ENCODE measurements at places on chromosomes 5 and 9. TPM values are rescaled to one million over a fixed set of nuclear protein-coding genes. Genes with fewer than 3 reads are reported as not detected.

The CMYA5 gene
- total RNA-seq, result 1,199 TPM

The CRHBP gene
- total RNA-seq, result 0.37 TPM

The SLCO6A1 gene
- total RNA-seq, result not detected

The RAD23B gene
- 58.3 TPM for total RNA-seq

DNA sequence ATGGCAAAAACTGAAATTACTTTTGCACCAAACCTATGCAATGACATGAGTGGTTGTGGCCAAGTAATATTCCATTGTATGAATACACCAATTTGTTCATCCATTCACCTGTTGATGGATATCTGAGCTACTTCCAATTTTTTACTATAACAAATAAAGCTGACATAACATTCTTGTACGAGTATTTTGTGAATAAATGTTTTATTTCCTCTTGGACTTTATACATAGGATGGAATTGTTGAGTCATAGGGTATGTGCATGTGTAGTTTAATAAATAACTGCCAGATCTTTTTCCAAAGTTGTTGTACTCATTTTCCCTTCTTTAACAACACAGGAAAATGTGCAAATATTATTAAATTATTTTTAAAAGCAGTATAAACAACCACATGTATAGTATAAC lies 146.1 kb upstream of the ZNF462 start:
- DNase-seq, result no peak
- H3K27me3 ChIP-seq, result no peaks in the 10 kb centered on the region
- H3K4me1 ChIP-seq, result peaks cover 16% of the 10 kb centered on the region
- H3K4me3 ChIP-seq, result no peak overlapping the region
- no peaks in the 10 kb centered on the region for H3K36me3 ChIP-seq

DNA sequence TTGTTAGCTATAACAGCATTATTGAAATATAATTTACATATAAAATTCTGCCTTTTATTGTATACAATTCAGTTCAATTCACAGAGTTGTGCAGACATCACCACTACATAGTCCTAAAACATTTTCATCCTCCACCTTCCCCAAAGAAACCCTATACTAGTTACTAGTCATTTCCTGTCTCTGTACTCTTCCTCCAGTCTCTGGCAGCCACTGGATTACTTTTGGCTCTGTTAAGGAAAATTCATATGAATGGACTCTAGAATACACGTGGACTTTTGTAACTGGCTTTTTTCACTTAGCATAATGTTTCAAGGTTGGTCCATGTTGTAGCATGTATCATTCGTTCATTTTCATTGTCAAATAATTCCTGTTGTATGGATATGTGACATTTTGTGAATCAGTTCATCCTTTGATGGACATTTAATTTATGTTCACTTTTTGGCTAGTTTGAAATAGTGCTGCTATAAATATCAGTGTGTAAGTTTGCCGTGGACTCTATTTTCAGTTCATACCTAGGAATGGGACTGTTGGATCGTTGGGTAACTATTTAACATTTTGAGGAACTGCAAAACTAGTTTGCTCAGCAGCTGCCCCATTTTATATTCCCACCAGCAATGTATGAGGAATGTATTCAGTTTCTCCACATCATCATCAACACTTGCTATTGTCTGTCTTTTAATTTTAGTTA lies 9.7 kb downstream of the ICE1 start:
- H3K4me3 ChIP-seq, result no peak overlapping the region
- H3K27me3 ChIP-seq, result no peaks in the 10 kb centered on the region
- DNase-seq, result no peak
- H3K36me3 ChIP-seq, result no peaks in the 10 kb centered on the region
- H3K4me1 ChIP-seq, result no peaks in the 10 kb centered on the region

GRCh38 chr9:133238851-133239532 lies 29.9 kb upstream of the OBP2B start:
- no peaks in the 10 kb centered on the region for H3K36me3 ChIP-seq
- no peaks in the 10 kb centered on the region for H3K4me1 ChIP-seq
- H3K27me3 ChIP-seq, result no peaks in the 10 kb centered on the region
- no peak for DNase-seq

DNA sequence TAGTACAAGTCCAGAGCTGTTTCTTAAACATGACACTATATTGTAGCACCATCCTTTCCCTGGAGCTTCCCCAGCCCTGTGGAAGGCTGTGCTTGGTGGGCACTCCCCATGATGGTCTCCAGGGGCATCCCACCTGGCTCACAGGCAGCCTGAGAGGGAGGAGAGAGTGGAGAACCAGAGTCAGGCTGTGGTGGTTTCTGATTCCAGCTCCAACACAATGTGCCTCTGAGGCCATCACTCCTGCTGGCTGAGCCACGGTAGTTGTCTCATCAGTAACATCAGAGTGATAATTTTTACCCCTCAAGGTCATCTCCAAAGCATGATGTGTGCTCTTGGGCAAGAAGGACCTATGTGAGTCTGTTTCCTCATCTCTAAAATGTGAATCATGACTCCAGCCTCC lies 398.0 kb downstream of the CDK5RAP2 start:
- no peak overlapping the region for H3K27ac ChIP-seq
- H3K27me3 ChIP-seq, result no peaks in the 10 kb centered on the region
- no peaks in the 10 kb centered on the region for H3K36me3 ChIP-seq
- no peak overlapping the region for H3K4me3 ChIP-seq
- DNase-seq, result no peak
- H3K4me1 ChIP-seq, result no peaks in the 10 kb centered on the region

GRCh38 chr9:4309806-4310205 lies 9.9 kb upstream of the GLIS3 start:
- no peak overlapping the region for H3K27ac ChIP-seq
- H3K36me3 ChIP-seq, result no peaks in the 10 kb centered on the region
- no peak for DNase-seq
- no peaks in the 10 kb centered on the region for H3K4me1 ChIP-seq
- no peak overlapping the region for H3K4me3 ChIP-seq

DNA sequence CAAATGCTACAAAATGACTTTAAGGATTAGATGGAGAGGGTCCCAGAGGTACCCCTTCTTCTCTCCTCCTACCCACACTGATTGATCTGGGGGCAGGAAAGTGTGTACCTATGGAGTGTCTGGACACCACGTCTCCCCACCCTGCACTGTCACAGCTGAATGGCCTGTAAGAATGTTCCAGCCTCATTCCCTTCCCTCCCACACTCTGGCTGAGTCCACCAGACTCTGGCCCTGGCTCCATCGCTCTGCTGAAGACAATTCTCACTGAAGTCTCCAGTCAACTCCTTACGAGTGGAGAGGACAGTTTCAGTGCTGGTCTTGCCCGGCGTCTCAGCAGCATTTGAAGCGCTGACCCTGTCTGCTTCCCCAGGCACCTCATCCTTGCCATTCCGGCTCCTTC lies 105.8 kb downstream of the TTLL11 start:
- no peak for DNase-seq
- peaks cover 24% of the 10 kb centered on the region for H3K4me1 ChIP-seq
- no peaks in the 10 kb centered on the region for H3K36me3 ChIP-seq
- H3K27ac ChIP-seq, result no peak overlapping the region
- no peak overlapping the region for H3K4me3 ChIP-seq
- no peaks in the 10 kb centered on the region for H3K27me3 ChIP-seq

DNA sequence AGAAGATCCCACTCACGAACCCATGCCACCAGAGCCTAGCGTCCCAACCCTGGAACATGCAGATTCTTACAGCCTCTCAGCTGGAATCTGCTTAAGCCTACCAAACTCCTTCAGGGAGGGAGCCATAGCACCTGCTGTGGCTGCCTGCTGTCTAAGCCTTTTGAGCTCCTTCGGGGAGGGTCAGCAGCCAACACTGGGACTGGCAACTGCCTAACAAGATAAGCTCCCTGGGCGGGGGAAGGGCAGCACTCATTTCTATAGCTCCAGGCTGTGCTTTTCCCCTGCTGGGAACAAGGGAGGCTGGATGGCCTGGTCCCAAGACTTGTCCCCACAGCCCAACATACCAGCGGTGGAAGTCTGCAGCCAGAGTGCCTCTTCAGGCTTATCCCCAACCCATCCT lies 199.1 kb upstream of the OR13F1 start:
- no peak for DNase-seq
- H3K27me3 ChIP-seq, result no peaks in the 10 kb centered on the region
- no peaks in the 10 kb centered on the region for H3K36me3 ChIP-seq
- H3K27ac ChIP-seq, result no peak overlapping the region

DNA sequence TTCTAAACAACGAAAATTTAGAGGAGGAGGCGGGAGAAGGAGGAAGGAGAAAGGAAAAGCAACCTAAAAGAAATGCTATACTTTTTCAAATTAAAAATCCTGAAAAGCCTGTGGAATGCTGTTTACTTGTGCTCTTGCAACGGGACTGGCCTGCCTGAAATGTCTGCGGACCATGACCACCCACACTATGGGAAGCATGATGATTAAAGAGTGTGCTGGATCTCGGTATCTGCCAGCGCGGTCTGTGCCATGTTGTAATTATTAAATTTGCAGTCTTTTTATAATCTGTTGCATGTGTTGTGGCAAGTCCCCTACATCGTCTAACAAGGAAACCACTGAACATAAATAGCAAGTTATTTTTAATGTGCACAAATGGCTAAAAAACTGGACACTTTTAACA lies 111.4 kb downstream of the FANCC start:
- no peak for DNase-seq
- no peaks in the 10 kb centered on the region for H3K27me3 ChIP-seq
- H3K27ac ChIP-seq, result no peak overlapping the region
- no peaks in the 10 kb centered on the region for H3K36me3 ChIP-seq
- H3K4me1 ChIP-seq, result no peaks in the 10 kb centered on the region

DNA sequence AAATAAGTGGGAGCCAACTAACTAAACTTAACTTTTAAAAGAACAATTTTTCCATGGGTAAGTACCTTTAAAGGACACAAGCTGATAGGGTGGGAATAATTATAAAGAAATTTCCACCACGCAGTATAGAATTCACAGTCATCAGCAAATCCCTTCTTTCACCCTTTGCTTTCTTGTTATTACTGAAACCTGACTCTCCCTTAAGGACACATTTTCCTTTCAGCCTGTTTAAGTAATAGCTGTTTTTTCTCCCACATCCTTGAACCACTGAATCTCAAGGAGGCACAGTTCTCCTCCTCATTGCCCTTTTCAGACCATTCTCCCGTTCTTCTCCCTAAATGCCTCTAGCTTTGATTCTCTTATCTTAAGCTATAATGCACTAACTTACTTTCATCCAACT lies 6.3 kb downstream of the C5orf15 start:
- DNase-seq, result no peak
- no peak overlapping the region for H3K4me3 ChIP-seq

DNA sequence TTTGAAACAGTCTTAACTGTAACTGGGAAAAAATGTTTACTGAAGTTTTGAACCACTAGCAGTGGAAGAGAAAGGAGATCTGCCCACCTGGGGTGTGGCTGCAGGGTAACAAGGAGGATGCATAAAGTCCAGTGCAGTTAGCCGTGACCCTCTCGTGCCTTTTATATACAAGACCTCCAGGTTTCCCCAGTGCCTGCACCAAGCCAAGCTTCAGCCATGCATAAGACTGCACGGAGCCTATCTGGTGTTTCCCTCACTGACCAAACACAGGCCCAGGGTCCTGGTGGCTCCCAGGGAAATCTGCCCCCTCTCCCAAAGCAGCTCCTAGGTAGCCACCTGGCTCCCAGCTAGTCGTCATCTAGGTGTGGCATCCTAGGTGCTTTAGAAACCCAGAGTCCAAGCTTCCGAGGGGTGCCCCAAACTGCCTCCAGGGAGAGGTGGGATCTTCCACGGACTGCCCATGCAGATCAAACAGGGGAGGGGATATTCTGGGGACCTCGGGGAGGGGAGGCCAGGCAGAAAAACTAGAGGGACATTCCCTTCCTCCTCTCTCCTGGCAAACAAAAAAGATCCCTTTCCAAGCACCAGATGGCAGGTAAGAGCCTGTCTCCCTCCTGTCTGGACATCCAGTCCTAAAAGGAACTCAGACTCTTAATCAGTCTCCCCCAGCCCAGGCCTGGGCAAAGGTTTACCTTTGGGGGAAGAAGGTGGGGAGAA lies 2.7 kb downstream of the SHB start:
- H3K27ac ChIP-seq, result peak overlapping the region; percentile 99
- no peak for DNase-seq
- no peaks in the 10 kb centered on the region for H3K27me3 ChIP-seq
- H3K36me3 ChIP-seq, result no peaks in the 10 kb centered on the region

- no peak overlapping the region for H3K27ac ChIP-seq
- no peak overlapping the region for H3K4me3 ChIP-seq
- no peaks in the 10 kb centered on the region for H3K36me3 ChIP-seq
- H3K4me1 ChIP-seq, result no peaks in the 10 kb centered on the region
- no peaks in the 10 kb centered on the region for H3K27me3 ChIP-seq
Measured at GRCh38 chr5:2207416-2208238, 324.9 kb upstream of the IRX4 start.

DNA sequence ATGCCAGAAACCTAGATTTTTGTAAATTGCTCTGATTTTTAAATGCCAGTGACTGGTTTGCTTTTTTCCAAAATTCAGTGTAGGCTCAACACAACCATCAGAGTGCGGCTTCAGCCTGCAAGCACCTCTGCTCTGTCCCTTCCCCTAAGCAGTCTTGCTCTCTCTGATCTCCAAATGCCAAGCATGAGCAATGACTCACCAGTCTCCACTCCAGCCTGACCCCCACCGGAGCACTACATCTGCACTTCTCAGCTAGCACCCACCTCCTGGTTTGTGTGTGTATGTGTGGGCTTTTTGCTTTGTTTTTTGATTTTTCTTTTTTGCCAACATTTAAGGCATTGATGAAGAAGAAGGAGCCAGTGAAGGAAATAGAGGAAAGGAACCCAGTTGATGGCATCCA lies 61.4 kb upstream of the ADRA1B start:
- H3K36me3 ChIP-seq, result no peaks in the 10 kb centered on the region
- no peak for DNase-seq
- no peaks in the 10 kb centered on the region for H3K27me3 ChIP-seq

- no peak overlapping the region for H3K27ac ChIP-seq
- H3K4me1 ChIP-seq, result peaks cover 3% of the 10 kb centered on the region
- H3K27me3 ChIP-seq, result no peaks in the 10 kb centered on the region
- H3K4me3 ChIP-seq, result no peak overlapping the region
- DNase-seq, result no peak
- H3K36me3 ChIP-seq, result no peaks in the 10 kb centered on the region
Measured at GRCh38 chr5:79172269-79172668, 60.7 kb downstream of the BHMT start.

DNA sequence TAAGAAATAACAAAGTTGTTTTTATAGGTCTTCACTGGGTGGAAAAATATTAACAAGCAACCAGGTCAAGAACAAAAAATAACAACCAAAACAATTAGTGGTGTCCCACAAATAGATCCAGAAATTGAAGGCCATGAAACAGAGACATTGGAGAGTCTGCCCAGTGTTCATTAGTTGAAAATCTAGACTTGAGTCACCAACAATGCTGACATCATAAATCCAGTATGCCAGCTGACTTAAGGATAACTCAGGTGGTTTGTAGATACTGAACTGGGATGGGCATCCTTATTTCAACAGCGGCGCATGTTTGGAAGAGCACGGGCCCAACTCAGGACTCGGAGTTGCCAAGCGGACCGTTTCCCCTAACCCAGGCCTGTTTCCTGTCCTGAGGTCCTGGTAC lies 80.7 kb upstream of the TNFAIP8 start:
- no peaks in the 10 kb centered on the region for H3K36me3 ChIP-seq
- no peaks in the 10 kb centered on the region for H3K4me1 ChIP-seq
- H3K27me3 ChIP-seq, result no peaks in the 10 kb centered on the region
- no peak overlapping the region for H3K4me3 ChIP-seq

- H3K4me1 ChIP-seq, result no peaks in the 10 kb centered on the region
- no peaks in the 10 kb centered on the region for H3K36me3 ChIP-seq
- H3K27ac ChIP-seq, result peak overlapping the region; percentile 46
Measured at GRCh38 chr9:13705918-13706317, 426.4 kb upstream of the MPDZ start.

Measured in right atrium auricular region (tissue), 2 donors.